T-helper 17 cell (primary cell): ENCODE measurements at places on chromosomes 3 and 15. TPM values are rescaled to one million over a fixed set of nuclear protein-coding genes. Genes with fewer than 3 reads are reported as not detected.

GRCh38 chr3:178454726-178455125 lies 81.5 kb upstream of the KCNMB2 start:
- DNase-seq: no peak

DNA sequence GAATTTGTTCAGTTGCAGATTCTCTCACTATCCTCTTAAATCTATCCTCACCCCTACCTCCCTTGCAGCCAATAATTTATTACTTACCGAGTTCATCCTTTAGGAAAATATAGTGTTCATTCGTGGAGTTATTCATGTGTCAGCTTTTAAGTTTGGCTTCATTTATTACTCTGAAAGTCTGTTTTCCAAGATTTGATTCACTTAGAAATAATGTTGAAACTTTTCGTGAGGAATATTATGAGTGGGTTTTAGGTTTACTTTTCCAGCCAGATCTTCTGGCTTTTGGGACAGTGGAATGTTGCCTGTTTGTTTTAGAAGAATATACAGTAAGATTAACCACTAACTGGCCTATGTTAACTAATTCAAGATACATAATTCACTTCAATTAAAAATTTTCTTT lies 161.0 kb upstream of the CGNL1 start:
- no peak for DNase-seq

DNA sequence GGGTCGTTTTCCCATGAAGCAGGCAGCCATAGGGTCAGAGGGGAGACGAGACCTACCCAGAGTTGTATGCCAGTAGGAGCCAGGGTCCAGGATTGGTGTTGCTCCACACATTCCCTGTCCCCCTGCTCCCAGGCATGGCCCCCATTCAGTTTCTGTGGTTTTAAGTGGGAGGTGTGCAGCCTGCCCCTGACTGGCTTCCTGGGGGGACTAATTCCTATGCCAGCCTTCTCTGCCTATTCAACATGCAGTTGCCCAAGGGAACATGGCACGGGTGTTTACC lies 126.3 kb downstream of the EEFSEC start:
- DNase-seq: no peak

- DNase-seq: no peak
Observed at GRCh38 chr3:132006605-132007204, 28.1 kb downstream of the CPNE4 start.

- DNase-seq: no peak
Observed at GRCh38 chr15:93072011-93072410, 17.0 kb downstream of the RGMA start.

GRCh38 chr3:72888546-72889309 lies 882 bp downstream of the GXYLT2 start:
- DNase-seq: no peak

DNA sequence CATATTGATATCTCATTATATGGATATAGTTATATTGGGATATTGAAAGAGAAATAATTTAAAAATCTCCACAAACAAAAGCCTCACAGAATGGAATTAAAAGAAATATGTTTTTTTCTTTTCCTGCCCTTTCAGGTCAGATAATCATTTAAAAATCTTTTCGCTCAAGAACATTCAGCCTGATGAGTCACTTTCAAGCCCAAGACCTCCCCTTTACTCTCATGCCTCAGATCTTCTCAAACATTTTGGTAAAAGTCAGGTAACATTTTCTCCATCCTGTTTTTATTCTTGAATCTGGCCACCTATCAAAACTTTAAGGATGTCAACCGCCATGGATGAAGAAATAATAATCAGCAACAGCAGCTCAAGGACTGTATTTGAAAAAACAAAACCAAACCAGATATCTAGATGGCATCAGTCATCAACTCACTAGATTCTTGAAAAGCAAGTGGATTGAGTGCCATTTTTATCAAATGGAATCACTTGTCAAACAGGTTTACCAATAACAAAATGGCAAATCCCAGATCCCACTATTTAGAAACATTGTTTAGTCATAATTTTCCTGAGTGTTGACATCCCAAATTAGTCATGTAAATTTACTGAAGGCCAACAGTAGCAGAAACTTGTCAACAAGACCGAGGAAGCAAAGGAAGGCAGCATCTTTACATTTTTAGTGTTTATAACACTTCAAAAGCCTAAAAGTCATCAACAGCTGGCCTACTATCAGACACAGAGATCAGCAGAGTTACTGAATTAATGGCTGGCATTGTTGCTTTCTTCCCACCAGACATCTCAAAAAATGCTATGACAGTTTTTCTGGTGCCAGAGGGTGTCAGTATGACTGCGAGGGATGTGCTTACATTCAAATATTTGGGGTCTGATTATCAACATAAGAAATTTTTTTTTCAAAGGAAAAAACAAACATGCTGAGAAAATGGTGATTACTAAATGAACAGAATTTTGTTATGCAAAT lies 444.7 kb downstream of the MAGI1 start:
- DNase-seq: no peak

GRCh38 chr3:98734306-98734705 lies 28.8 kb upstream of the ST3GAL6 start:
- no peak for DNase-seq

DNA sequence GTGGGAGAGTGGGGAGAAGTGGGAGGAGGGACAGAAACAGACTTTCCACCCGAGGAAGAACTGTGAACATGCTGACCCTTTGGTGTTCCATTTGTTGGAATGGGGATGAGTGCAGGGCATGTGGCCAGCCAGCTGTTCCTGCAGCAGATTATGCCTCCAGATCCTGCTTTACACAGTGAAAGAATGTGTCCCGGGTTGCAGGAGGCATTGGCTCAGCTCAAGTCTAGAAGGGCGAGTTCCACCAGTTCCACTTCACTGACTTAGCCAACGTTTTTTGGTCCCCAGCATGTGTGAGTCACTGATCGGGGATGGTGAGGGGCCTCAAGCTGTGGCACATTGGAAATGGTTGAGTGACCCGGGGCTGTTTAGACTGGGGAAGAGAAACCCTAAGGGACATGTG lies 307.0 kb upstream of the ROPN1 start:
- no peak for DNase-seq

- peak; percentile 27 for DNase-seq
Observed at GRCh38 chr3:194137506-194138474, 1.8 kb downstream of the HES1 start.

- DNase-seq: no peak
Observed at GRCh38 chr3:33883951-33884561, 85.6 kb downstream of the PDCD6IP start.

GRCh38 chr3:58539626-58540025 lies 2.6 kb upstream of the ACOX2 start:
- DNase-seq: no peak

DNA sequence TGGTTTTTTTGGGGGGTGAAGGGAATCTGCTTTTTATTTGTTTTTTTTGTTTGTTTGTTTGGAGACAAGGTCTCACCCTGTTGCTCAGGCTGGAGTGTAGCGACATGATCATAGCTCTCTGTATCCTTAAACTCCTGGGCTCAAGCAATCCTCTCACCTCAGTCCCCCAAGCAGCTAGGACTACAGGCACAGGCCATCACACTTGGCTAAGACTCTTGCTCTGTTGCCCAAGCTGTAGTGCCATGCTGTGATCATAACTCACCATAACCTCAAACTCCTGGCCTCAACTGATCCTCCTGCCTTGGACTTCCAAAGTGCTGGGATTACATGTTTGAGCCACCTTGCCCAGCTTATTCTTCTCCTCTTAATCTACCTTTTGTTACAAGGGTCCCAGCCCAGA lies 31.8 kb downstream of the GPR176 start:
- no peak for DNase-seq

- DNase-seq: no peak
Observed at GRCh38 chr3:178257491-178257890, 278.7 kb upstream of the KCNMB2 start.

DNA sequence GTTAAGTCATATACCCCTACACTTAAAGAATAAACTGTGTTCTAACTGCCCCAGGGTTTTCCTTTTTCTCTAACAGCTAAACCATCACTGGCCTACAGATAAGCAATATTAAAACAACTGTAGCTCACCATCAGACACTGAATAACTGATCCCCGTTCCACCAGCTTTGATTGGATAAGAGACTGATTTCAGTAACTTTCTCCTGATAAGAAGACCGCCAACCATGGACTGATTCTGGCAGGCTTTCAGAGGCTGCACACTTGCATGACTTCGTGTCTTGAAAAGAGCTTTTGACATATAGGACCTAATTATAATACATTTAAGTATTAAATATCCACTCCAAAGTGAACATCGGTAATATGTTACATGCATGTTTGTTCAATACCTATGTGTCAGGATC lies 15.3 kb upstream of the CEP97 start:
- DNase-seq: no peak

DNA sequence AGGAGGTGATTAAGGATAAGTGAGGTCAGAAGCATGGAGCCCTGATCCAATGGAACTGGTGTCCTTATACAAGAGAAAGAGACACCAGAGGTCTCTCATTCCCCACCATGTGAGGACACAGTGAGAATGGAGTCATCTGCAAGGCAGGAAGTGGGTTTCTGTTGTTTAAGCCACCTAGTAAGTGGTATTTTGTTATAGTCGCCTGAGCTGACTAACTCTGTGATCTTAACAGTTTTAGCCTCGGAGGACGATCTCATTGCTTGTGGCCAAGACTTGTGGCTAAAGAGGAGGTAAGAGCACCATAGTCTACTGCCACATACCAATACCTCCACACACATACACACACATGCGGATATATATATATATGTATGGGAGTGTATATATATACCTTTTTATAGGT lies 73.8 kb downstream of the MCTP2 start:
- no peak for DNase-seq

- DNase-seq: peak; percentile 16
Observed at GRCh38 chr15:86743283-86743903, 663.7 kb downstream of the AGBL1 start.

- no peak for DNase-seq
Observed at GRCh38 chr3:171824116-171824515, 13.8 kb upstream of the PLD1 start.

DNA sequence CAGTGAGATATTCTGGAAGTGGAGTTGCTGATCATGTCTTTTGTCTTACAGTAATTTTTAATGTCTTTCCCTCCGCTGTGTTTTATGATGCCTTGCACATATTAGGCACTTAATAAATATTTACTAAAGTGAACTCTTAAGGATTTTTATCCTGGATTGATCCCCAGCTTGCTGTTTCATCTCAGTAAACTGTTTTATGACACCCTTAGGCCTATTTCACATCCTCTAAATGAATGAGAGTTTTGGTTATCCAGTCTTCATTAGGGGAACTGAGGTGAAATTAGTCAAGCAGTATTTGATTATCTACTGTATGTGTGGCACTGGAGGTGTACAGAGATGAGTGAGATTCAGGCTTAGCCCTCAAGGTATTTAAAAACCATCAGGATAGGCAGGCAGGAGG lies 19.8 kb downstream of the CHCHD6 start:
- DNase-seq: no peak

- no peak for DNase-seq
Observed at GRCh38 chr3:58607816-58608215, 30.6 kb upstream of the FAM107A start.

- DNase-seq: no peak
Observed at GRCh38 chr3:58924578-58924977, 125.2 kb downstream of the CFAP20DC start.

The KBTBD12 gene
- not detected for total RNA-seq

The LAMB2 gene
- 3.3 TPM for total RNA-seq

The GHSR gene
- not detected for total RNA-seq

The IL12A gene
- 3.2 TPM for total RNA-seq

The ZNF501 gene
- total RNA-seq: 1.3 TPM

The NEK10 gene
- total RNA-seq: 1.7 TPM

The IRAK2 gene
- total RNA-seq: 4.6 TPM
